ENCODE measurements at places on chromosomes 6 and 20. TPM values are rescaled to one million over a fixed set of nuclear protein-coding genes. Genes with fewer than 3 reads are reported as not detected.
A peak's percentile ranks its signal among the peaks of the same experiment; 100 is the strongest.

Gene MTFR2
- total RNA-seq, result 11.8 TPM

DNA sequence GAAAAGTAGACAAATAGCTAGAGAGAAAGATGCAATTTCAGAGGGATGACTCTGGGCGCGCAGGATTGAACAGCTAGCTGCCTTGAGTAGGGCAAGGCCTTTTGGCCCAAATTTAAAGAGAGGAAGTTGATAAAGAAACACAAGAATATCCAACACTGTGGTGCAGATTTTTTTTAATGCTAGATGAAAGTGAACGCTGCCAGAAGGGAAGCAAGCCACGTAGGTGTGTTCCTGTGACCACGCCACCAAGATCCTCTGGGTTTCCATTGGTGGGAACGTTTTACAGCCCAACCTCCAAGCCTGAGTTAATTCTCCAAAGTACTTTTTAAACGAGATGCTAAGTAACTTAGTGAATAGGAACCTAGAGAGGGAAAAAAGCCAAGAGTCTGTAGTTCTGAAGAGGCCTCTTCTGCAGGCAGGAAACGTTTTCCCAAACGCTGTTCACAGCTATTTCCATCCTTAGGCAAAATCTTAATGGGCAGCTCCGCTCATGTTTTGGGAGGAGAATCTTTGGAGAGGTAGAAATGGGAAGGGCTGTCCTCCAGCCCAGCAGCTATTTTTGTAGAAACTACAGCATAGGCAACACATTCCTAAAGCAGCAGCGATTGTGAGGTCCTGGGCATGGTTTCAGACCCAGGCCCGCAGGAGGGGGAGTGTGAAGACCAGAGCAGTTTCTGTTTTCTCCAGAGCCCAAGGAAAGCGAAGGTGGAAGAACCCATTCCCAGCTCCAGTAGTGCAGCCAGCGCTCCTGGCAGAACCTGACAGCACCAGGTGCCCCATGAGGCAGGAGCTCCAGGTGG lies 8.2 kb downstream of the LY86 start:
- no peak for DNase-seq

GRCh38 chr6:1903780-1904465 lies 294.2 kb downstream of the FOXC1 start:
- no peak for DNase-seq

DNA sequence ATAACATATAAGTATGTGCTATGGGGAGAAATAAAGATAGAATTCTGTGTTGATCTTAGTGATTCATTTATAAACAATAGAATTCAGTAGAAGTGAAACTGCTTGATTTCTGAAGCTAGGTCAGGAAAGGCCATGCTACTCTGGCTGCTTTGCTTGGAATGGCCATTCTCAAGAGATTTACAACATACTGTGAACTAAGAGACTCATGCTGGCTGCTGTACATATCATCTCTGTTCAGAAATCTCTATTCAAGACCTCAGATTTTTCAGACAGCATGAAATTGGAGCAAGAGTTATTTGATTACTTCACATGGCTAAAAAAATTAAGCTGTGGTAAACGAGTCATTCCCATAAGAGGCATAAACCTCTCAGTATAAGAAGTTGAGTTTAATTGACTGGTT lies 662.6 kb downstream of the BCKDHB start:
- DNase-seq, result no peak

DNA sequence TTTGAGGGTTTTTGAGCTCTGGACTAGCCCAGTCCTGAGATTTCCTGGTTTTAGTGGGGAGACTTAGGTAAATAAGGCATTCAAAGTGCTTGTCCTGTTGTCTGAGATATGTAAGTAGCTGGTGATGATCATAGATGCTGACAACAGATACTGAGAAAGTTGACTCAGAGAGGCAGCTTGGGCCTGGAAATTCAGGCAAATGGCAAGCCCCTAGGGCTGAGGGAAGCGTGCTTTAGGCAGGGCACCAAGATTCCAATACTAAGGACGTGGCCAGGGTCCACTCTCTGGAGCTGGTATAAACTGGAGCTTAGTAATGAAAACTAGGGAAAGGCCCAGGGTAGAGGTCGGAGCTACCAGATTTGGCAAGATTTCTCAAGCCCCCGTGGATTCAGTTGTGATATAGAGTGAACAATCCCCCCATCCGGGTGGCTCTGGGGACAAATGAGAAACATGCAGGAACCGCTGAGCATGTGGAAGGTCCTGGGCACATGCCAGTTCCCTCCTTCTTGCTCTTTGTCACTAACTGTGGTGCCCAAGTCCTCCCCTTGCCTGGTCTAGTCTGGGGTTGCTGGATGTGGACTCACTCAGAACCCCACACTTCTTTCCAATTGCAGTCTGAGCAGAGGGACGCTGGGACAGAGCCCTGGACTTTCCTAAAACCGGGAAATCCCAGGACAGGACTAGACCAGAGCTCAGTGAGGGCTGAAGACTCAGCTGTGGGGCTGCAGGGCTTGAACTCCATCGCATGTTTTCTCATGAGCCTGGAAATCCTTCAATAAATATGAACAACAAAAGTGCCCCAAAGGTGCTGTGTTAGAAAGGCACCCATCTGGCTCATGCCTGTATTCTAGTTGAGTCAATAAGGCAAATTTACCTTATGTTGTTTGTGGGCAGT lies 10.3 kb downstream of the SLC22A3 start:
- DNase-seq, result no peak

DNA sequence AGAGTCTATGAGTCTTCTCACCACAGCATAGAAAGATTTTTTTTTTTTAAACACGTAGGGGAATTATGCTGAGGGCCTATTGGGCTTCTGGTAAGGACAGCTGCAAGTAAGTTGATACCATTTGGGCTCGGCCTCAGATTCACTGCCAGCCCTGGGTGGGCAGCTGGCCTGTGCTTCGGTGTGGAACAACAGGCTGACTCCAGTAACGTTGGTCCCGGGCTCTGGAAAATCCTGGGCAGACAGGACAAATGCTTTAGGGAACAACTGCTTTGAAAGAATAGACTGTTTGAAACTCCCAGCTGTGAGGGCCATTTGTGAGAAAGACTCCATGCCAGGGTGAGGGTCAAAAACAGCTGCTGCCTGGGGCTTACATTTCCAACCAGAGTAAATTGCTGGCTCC lies 366.5 kb downstream of the QKI start:
- peak; percentile 45 for DNase-seq

DNA sequence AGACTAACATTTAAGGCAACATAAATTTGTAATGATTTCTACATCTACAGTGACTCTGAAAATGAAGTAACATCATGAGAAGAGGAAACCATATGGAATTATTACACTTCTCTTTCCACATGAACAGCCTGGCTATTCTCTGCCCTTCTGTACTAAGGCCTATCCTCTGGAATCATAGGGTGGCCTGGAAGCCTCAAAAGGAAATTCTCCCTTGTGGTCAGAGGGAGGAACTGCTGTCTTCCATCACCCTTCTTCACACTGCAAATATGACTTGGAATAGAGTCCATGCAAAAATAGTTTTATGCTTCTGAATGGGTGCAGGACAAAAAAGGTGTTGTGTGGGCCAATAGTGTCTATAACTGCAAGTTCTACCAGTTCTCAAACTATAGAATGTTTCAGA lies 44.6 kb upstream of the SH3BGRL2 start:
- peak; percentile 36 for DNase-seq

DNA sequence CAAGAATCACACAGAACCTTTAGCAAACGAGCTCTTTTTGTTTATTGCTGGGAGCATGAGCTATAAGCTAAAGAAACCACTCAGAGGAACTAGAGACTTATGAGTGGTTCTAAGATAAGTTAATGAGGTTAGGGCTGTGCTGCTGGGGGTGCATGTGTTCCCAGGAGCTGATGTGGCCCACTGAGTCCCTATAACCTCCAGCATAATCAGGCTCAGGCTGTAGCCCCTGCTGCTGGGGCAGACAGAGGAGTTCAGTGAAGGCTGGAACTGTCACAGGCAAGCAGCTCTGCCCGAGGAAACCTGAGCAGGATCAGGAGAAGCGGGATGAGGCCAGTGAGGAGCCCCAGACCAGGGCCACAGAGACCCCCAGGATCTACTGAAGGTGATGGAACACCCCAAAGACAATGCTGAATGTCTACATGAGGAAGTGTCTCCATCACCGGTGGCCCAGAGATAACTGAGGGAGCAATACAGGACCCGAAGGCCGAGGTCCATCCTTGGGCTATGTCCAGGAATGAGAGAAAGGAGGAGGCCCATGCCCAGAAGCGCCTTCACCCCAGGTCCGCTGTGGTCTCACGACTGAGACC lies 17.3 kb downstream of the TUBB2B start:
- DNase-seq, result no peak

DNA sequence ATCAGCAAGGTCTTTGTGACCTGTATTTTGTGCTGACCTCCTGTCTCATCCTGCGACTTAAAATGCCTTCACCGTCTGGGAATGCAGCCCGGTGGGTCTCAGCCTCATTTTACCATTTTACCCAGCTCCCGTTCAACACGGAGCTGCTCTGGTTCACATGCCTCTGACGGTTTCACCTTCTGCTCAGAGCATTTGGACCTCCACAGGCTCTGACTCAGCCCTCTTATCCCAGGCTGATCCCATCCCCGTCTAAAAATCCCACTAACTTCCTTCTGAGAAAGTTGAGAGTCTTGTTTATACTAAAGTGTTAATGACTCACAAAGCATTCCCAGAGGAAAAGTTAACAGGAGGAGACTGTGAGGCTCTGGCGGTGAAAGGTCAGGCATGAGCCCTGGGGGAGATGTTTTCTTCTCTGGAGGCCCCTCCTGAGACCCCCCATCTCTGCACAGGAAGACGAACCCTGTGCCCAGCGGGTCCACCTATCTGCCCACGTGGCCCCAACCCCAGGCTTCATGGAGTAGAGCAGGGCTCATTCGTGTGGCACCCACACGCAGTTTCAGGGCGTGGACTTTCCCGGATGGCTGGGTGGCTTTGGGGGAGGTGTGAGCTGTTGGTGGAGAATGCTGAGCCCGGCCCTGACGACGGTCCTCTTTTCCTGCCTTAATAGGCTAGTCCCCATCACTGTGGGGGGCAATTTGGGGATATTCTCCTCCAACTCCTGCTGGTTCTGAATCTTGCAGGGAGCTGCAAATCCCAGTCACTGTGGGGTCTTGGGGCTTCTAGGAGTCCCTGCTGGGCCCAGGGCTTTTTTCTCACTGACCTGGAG lies 3.3 kb upstream of the BIRC7 start:
- DNase-seq, result no peak

DNA sequence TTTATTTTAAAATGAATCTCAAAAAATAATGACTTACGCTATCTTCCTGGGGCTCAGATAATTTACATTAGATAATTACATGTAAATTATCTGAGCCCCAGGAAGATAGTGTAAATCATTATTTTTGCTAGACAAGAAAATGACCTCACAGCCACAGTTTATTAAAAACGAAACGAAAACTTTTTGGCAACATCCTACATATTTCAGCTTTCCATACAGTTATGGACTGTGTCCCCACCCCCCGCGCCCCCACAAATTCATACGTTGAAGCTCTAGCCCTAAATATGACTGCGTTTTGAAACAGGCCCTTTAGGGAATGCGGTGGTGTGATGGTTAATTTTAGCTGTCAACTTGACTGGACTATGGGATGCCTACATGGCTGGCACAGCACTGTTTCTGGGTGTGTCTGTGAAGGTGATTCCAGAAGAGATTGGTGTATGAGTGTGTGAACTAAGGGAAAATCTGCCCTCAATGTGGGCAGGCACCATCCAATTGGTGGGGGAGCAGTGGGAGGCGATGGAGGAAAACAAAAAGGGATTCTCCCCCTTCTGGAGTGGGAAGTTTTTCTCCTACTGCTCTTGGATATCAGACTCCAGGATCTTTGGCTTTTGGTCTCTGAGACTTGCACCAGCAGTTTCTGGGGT lies 52.6 kb downstream of the TRPC4AP start:
- DNase-seq, result no peak

- DNase-seq, result no peak
Observed at GRCh38 chr6:111162504-111162903, 75.2 kb downstream of the SLC16A10 start.

Gene BLCAP
- total RNA-seq, result 54.3 TPM

Gene ARMC2
- 3.9 TPM for total RNA-seq

Gene PTK6
- total RNA-seq, result 0.46 TPM

- no peak for DNase-seq
Observed at GRCh38 chr20:31665753-31666152, 28.0 kb downstream of the COX4I2 start.

DNA sequence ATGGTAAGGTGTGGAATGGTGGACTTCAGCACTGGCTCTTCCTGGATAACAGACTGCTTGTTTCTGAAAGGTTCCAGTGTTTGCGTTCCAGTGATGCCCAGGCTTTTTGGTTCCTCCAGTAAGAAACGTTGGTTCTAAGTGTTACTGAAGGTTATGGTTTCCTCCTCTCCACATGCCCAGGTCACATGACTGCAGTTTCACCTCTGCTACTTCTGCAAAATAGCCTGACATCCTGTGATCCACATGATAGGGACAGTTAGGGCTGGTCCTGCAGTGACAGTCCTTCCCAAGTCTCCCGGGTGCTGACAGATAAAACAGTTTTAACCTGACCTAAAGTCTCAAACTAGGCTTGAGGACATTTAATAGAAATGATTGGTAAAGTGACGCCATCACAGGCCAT lies 132.2 kb upstream of the CST7 start:
- DNase-seq, result no peak

Gene SAPCD1
- total RNA-seq, result 3.2 TPM

Gene DDX43
- not detected for total RNA-seq

- DNase-seq, result no peak
Observed at GRCh38 chr20:4449957-4450715, 271.6 kb upstream of the PRND start.

Gene TMEM170B
- 2.9 TPM for total RNA-seq

- no peak for DNase-seq
Observed at GRCh38 chr6:123016431-123017103, 20.5 kb downstream of the CLVS2 start.

GRCh38 chr6:70080443-70081070 lies 214.2 kb downstream of the COL19A1 start:
- DNase-seq, result no peak

- DNase-seq, result no peak
Observed at GRCh38 chr20:60339738-60340137, 381.5 kb downstream of the CDH26 start.

GRCh38 chr6:7644417-7644816 lies 54.4 kb downstream of the SNRNP48 start:
- no peak for DNase-seq

- no peak for DNase-seq
Observed at GRCh38 chr6:167103041-167103891, 19.6 kb upstream of the CCR6 start.

GRCh38 chr6:25689966-25690365 lies 38.0 kb downstream of the SCGN start:
- no peak for DNase-seq

DNA sequence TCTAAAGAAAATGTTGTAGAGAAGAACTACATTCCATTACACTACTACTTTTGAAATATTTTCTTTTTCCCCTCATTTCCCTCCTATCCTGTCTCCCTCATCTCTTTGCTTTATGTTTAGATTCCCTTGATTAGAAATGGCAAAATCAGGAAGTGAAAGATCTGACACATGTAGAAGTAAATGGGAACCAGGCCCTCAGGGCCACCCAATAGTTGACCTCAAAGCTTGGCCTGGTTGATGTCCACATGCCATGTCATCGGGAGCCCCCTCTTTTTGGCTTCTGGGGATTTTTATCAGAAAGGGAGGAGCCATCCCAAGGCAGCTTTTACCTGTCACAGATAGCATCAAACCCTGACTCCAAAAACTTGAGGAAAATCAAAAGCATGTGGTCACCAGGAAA lies 168.3 kb upstream of the ECI2 start:
- DNase-seq, result no peak

Gene ADAM33
- total RNA-seq, result 4.0 TPM

GRCh38 chr6:21767891-21768648 lies 174.5 kb downstream of the SOX4 start:
- no peak for DNase-seq

- no peak for DNase-seq
Observed at GRCh38 chr6:44266347-44266746, 996 bp upstream of the NFKBIE start.

Gene WFDC10B
- not detected for total RNA-seq

GRCh38 chr20:61957961-61958715 lies 107.5 kb downstream of the TAF4 start:
- DNase-seq, result no peak
